ENCODE measurements at places on chromosomes 7 and 10. TPM values are rescaled to one million over a fixed set of nuclear protein-coding genes. Genes with fewer than 3 reads are reported as not detected.

- no peak for DNase-seq
Measured at GRCh38 chr7:92366730-92367129, 80.6 kb upstream of the GATAD1 start.

- DNase-seq: no peak
Measured at GRCh38 chr10:33388382-33388781, 53.9 kb upstream of the NRP1 start.

- peak; percentile 56 for DNase-seq
Measured at GRCh38 chr7:105589356-105590077, 8.2 kb upstream of the EFCAB10 start.

GRCh38 chr7:56091591-56091990, 1.2 kb downstream of the PHKG1 start:
- no peak for DNase-seq

DNA sequence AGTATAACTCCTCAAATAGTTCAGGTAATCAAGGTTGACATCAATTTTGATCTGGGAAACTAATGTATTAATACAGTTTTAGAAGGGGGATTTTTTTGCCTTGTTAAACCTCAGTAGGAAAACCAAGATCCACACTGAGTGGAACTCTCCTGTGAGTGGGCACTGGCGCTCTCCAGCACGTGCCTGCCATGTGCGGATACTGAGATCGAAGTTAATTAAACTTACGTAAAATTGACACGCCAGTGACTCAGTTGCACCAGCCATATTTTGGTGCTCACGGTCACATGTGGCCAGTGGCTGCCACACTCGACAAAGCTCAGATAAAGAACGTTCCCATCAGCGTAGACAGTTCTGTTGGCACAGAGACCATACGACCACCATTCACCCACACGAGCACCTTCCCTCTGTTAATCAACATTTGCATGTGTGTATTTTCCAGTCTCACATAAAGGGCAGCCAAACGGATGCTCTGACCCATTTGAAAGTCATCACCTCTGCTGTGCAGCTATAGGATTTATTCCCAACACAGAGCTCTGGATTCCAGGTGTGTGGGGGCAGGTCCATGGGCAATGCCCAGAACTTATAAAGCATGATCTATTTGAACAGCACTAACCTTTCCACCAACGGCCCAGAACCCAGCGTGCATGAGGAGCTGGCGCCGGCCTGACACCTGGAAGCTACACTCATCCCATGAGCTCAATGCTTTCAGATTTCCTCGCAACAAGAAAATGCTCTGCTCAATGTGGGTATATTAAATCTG, 77.7 kb downstream of the VIPR2 start:
- DNase-seq: no peak

DNA sequence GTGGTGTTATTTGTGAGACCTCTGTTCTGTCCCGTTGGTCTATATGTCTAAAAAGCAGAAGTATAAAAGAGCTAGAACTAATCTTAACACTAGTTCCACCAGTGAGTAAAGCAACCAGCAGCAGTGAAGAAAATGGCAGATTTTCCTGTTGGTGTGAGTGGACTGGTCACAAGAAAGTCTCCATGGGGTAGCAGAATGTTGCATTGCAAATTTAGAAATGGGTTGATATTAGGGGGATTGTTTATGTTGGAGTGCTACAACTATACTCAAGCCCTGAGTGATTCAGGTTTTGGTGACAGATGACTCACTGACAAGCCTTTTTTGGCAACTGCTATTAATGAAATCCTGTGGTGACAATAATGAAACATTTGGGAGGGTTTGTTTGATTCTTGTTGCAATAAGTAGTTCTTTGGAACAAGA, 5.6 kb downstream of the AVL9 start:
- DNase-seq: no peak

GRCh38 chr10:101403161-101403560, 49.2 kb downstream of the BTRC start:
- DNase-seq: no peak

DNA sequence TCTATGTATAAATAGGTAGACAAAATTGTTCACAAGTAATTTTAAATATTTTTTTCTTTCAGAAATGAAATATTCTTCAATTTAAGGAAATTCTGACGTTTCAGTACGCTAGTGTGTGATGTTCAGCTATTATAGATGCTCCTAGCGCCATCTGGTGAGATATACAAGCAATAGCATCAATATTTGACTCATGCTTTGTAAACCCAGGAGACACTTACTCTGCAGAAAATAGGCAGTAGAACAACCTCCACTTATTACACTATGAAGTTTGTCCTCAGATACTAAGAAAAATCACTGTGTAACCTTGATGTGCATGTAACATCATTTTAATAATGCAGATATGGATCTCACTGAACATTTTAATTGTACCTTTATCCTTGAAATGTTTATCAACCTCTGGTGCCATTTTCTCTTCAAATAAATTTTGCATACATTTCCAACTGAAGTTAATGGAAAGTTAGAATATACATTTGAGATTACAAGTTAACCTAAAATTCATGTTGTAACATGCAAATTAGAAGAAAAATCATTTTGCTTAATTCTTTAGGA, 151.5 kb upstream of the FAM3C start:
- DNase-seq: no peak

DNA sequence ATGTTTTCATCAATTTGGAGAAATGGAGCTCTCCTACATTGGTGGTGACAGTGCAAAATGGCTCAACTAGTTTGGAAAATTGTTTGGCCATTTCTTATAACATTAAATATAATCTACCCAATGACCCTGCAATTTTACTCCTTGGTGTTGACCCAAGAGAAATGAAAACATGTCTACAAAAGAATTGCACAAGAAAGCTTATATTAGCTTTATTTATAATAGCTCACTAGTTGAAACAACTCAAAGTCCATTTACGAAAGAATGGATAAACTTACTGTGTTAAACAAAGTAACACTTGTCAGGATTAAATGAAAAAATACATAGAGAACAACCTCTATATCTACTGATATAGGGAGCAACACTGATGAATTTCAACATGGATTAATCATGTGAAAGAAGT, 539.9 kb downstream of the DNAJB9 start:
- DNase-seq: no peak

DNA sequence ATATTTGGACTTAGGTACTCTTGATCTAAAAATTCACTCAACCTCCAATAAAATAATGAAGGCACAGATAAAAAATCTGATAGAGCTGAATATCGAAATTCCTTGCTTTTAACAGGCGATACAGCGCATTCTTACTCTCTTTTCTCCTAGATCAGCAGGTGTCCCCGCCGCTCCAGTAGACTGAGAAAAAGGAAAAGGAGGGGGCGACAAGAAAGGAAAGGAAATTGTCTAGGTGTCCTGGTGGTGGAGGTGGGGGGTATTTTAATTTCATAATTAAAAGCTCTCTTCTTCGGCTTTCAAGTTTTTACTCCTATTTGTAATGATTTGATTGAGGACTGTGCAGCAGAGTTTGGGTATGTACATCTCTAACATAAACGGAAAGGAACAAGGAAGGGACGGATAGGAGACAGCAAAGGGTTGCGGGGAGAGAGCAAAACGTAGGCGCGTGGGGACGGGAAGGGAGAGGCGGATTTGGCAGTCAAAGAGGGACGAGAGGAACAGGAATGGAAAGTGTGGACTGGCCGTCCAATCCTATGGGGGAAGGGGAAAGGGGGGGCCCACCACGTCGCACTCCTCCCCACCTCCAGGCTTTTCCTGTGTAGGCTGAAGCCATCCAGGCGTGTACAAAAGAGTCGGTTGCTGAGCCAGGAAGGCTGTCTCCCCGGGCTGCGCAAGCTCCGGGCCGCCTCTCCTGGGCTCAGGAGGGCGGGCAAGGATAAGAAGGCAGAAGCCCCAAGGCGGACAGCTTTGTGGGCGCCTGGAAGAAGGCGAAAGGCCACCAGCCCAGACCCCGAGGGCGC, 875 bp upstream of the HECTD2 start:
- DNase-seq: peak; percentile 71

The FAM185A gene
- 6.2 TPM for total RNA-seq

The STAMBPL1 gene
- total RNA-seq: 5.2 TPM

The HECW1 gene
- 0.46 TPM for total RNA-seq
